ENCODE measurements at places on chromosomes 5 and 9.

DNA sequence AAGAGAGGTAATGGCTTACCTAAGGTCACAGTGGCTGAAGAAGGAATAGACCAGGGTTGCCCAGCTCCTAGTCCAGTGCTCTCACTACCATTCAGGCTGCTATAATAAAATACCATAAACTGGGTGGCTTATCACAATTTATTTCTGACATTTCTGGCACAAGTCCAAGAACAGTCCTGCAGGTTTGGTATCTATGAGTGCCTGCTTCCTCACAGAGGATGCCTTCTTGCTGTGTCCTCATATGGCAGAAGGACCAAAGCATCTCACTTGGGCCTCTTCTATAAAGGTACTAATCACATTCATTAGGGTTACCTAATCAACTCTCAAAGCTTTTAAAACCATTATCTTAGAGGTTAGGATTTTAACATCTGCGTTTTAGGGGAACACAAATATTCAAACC is 17.2 kb downstream of the STARD4 start:
- no peak for DNase-seq

DNA sequence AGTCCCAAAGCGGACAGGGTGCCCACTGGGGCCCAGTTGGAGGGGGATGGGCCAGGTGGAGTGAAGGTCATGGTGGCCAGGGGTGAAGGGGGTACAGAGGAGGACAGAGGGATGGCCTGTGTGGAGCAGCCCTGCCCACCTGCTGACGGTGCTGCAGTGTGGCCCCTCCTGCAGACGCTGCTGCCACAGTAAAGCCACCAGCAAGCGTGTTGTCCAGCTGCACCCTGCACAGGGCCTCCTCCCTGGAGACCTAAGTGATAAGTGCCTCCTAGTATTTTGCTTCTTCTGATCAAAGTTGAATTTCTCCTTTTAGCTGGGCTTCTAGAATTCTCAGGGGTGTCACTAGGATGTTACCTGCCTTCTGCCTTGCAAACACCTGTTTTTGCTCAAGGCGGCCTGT is 299.3 kb upstream of the IRX4 start:
- no peak for DNase-seq

GRCh38 chr5:87746891-87747377 is 334.2 kb upstream of the CCNH start:
- no peak for DNase-seq

GRCh38 chr5:53934151-53934820 is 373.8 kb downstream of the NDUFS4 start:
- no peak for DNase-seq

GRCh38 chr5:180328296-180329137 is 24.6 kb downstream of the GFPT2 start:
- DNase-seq = peak; percentile 84

- no peak for DNase-seq
Measured at GRCh38 chr9:38315085-38315595, 77.4 kb upstream of the ALDH1B1 start.
